ENCODE measurements at places on chromosomes 2 and 18.

- DNase-seq = no peak
Measured at GRCh38 chr2:171729952-171730317, 42.7 kb downstream of the DYNC1I2 start.

DNA sequence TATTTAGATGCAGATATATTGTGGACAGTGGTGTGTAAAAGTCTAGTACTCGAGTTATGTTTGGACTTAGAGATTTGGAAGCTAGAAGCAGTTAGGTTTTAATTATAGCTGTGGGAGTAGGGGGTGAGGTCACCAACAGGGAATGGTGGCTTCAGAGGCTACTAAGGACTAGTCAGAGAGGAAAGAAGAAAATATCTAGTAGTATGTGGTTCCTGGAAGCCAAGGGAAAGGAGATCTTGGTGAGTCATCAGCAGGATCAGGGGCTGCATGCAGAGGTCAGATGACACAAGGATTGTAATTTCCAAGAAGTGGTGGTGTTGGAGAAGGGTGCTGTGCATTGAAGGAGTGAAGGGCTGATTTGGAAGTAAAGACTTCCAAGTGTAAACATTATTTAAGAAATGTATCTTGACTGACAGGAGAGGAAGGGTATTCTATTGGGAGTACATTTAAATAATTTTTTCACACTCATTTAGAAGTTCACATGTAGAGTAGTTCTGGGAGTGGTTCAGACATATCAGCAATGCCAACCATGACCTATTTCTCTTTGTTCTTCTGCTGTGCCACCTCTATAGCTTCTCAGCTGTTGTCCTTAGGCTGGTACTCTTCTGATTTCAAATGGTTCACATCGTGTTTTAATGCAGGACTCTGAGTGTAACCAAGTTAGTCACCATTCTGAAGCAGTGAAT, 59.1 kb downstream of the ACSL3 start:
- DNase-seq = no peak

DNA sequence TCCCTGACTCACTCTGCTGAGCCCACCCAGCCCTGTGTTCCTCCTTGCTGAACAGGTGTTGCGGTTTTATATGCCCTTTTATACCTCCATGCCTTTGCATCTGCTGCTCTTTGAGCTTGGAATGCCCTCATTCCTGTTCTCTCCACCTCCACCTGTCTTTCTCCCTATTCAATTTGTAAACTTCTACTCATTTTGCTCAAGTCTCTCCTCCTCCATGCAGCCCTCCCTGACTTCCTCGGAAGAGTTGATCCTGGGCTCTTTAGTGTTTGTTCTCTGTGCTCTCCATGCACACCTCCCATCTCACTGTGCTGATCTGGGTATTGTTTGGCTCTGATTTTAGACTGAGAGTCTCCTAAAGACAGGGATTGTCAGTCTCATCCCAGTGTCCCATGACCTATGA, 7.2 kb upstream of the OTOF start:
- DNase-seq = no peak

DNA sequence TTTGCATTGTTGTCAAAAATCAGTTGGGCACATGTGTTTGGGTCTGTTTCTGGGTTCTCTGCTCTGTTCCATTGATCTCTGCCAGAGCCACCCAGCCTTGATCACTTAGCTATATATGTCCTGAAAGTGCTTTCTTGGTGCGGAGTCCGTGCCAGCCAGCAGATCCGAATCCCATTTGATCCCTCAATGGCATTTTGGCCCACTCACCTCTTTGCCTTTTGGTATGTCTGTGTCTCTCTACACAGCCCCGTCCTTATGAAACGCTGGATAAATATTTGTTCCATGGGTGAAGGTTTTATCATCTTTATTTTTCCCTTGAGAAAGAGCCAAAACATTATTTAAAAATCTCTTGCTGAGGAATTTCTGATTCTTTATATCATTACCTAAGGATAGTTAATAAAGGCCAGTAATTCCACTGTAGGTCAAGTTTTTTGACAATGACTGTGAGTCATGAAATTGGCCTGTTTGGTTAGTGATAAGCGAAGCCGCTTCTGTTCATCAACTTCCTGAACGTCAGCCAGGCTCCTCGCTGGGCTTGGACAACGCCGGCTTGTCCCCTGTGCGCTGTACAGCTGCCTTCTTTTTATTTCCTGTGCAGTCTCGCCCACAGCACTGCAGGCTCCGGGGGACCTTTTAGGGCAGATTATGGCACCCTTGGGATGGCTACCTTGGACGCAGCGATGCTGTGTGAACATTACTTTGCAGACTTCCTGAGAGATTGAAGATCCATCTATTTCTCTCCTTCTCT, 24.9 kb downstream of the MTCL1 start:
- peak; percentile 59 for DNase-seq

DNA sequence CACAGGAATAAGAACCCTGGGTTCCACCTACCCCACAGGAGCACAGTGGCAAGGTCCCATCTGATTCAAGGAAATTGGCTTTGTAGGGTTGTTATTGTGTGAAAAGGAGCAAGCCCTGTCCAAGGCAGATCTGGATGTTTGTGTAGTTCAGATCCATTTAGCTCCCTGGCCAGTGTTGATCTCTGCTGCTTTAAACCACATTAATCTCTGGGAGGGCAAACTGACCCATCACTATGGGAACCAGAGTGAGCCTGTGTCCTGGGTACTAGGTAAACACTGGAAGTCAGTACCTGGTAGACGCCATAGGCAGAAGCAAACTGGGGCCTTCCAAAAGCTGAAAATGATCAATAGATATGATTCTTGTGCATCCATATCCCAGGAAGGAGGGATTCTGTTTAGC, 271.5 kb upstream of the EPAS1 start:
- no peak for DNase-seq

- DNase-seq = no peak
Measured at GRCh38 chr2:190524928-190525327, 9.6 kb downstream of the NEMP2 start.

GRCh38 chr2:127887776-127888130, 2.0 kb upstream of the AMMECR1L start:
- no peak for DNase-seq

DNA sequence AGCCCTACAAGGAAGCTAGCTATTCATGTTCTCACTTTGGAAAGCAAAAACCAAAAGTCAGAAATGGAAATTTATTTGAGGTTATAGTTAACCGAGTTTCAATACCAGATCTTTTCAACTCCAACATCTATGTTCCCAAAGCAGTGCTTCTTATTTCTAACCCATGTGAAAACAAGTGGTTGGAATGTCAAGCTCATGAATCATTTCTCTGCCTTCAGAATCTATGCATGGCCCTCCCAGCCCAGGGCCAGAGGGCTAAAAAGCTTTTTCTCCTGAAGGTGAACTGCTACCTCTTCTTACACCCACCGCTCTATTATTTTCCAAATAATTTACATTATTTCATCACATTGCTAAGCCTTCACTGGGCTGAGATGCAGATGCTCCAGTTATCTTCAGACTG, 158.4 kb downstream of the SP3 start:
- DNase-seq = no peak

DNA sequence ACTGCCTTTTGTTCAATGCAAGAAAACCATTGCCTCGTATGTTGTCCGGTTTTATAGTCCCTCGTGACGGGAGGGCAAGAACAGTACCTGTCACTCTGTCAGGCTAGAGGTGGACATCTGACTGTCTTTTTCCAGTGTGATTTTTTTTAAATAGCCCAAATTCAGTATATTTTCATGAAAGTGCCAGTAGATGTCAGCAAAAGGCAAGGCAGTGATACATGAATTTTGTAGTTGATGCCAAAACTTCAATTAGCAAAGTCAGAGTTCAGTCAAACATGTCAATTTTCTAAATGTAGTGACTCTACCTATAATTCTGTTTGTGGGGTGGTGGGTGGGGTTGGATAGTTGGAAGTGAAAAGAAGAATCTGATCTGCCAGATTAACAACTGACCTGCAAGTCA, 296.0 kb upstream of the MC4R start:
- DNase-seq = no peak

GRCh38 chr2:177673602-177674595, 281.3 kb downstream of the AGPS start:
- DNase-seq = no peak

DNA sequence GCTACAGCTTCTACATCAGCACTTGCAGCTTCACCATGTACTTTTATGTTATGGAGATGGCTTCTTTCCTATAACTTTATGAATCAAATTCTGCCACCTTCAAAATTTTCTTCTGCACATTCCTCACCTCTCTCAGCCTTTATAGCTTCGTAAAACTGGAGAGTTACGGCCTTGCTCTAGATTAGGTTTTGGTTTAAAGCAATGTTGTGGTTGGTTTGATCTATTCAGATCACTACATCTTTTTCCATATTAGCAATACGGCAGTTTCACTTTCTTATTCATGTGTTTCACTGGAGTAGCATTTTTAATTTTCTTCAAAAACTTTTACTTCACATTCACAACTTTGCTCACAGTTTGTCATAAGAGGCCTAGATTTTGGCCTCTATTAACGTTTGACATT, 242.9 kb upstream of the GYPC start:
- DNase-seq = no peak

- DNase-seq = no peak
Measured at GRCh38 chr2:157677941-157678340, 49.3 kb upstream of the ACVR1C start.

GRCh38 chr2:166372046-166372445, 3.7 kb downstream of the SCN9A start:
- DNase-seq = no peak

- no peak for DNase-seq
Measured at GRCh38 chr2:215722986-215723630, 287.2 kb upstream of the FN1 start.

DNA sequence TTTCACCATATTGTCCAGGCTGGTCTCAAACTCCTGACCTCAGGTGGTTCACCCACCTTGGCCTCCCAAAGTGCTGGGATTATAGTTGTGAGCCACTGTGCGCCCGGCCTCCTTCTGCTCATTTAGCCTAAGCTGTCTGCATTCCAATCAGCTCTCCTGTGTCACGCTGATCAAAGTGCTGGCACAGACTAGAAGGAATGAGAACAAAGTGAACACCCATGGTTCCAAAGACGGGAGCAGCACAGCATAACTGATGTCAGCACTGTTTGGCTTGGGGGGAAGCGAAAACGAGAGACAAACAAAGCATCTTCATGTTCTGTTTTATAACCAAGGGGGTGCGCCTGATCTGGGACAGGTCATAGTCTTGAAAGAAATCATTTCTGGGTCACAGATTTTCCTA, 43.3 kb downstream of the DIPK1C start:
- no peak for DNase-seq

DNA sequence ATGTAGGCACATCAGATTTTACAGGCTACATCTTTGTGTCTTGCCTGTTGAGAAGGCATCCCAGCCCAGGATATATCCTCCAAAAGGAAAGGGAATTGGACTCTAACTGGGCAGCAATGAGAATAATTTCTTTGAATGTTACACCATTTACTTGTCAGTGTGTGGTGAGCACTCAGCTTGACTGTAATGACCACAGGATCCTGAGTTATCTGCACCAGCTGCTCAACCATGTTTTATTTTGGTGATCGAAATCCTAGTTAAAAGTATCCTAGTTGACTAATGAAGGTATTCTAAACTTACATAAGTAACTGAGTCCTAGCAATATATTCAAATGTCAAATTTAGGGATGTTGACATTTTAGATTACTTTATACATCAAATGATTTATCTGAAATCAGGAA, 123.0 kb downstream of the MYO3B start:
- no peak for DNase-seq

GRCh38 chr2:235951493-235951892, 216.7 kb downstream of the GBX2 start:
- no peak for DNase-seq

DNA sequence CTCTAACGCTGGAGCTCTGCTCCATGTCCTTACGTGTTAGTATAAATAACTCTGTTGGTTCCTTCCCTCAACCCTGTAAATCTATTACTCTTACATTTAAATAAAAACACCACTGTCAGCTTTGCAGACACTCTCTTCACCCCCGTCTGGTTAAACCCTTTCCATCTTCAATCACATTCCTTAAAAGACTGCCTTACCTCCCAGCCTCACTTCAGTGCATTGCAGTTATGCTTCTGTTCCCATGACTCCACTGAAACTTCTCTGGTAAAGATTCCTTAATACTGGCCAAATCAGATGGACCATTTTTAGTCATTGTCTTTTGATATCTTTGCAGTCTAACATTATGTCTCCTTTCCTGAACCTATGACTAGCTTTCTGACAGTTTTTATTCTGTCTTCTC, 61.7 kb downstream of the EML4 start:
- DNase-seq = no peak

DNA sequence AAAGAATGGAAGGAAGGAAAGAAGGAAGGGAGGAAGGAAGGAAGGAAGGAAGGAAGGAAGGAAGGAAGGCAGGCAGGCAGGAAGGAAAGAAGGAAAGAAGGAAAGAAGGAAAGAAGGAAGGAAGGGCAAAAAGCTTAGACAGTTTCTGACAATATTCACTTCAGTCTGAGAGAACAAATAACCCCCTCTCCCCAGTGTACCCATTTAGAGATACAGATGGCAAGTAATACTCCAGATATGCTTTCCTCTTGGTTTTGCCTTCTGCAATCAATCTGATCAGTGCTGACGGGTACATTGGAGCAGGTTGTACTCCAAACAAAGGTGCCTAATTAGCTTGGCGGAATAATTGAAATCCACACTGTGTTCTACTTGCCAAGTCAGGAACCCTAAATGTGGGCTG, 534.6 kb upstream of the TMEFF2 start:
- no peak for DNase-seq

GRCh38 chr2:175002547-175003274, 2.5 kb downstream of the CHN1 start:
- no peak for DNase-seq

GRCh38 chr2:62824388-62824787, 118.9 kb downstream of the EHBP1 start:
- no peak for DNase-seq

- no peak for DNase-seq
Measured at GRCh38 chr2:28576714-28577113, 80.9 kb downstream of the PLB1 start.

GRCh38 chr2:96832754-96833507, 10.9 kb downstream of the ANKRD23 start:
- DNase-seq = peak; percentile 67

- no peak for DNase-seq
Measured at GRCh38 chr2:45178359-45178758, 169.1 kb upstream of the SIX2 start.

DNA sequence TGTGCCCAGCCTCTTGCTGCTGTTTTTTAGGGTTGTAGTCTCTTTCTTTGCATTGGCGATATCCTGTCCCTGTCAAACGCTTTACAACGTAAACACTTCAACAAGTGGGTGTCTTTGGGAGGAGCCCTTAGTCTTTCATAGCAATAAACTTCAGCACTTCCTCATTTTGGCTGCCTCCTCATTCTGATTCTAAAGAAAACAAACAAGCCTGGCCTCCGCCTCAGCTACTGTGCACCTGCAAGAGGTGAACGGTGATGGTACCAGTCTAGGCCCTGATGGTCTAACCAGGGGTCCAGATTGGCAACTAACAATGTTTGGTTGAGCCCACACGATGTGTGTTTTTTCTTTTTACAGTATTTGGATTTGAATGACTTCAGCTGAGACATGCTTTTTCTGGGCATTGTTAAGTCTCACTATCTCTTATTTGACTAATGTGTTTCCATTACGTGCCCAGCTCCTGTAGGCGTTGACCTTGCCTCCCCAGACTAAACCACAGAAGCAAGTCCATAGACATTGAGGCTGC, 53.2 kb upstream of the CUL3 start:
- no peak for DNase-seq

Data from left ventricle myocardium inferior (tissue), 1 donor.